A549 treated with CORT108297 at 1 μM for 4 hours (cell line): ENCODE measurements at places on chromosomes 2 and 18. TPM values are rescaled to one million over a fixed set of nuclear protein-coding genes. Genes with fewer than 3 reads are reported as not detected.

Gene CERKL
- total RNA-seq = 0.18 to 0.41 TPM (median 0.35 TPM) in 5 replicates

Gene ATRAID
- total RNA-seq = 208 to 219 TPM (median 213 TPM) in 5 replicates

Gene IL37
- total RNA-seq = not detected in 5 replicates

Gene CLEC4F
- not detected in 5 replicates for total RNA-seq

Gene MC4R
- not detected in 5 replicates for total RNA-seq

Gene MAB21L4
- total RNA-seq = 0.08 to 0.21 TPM (median 0.15 TPM) in 4 of 5 replicates, not detected in the other

Gene NLRC4
- not detected in 5 replicates for total RNA-seq

Gene ADRA2B
- total RNA-seq = 0.02 to 0.07 TPM (median 0.05 TPM) in 4 of 5 replicates, not detected in the other

Gene NPHP1
- total RNA-seq = 6.6 to 8.8 TPM (median 7.2 TPM) in 5 replicates

Gene CDH20
- total RNA-seq = not detected in 5 replicates

Gene SLC8A1
- 0.27 to 0.57 TPM (median 0.40 TPM) in 5 replicates for total RNA-seq

Gene RALB
- total RNA-seq = 61.4 to 89.7 TPM (median 69.2 TPM) in 5 replicates
